ENCODE measurements at places on chromosomes 1 and 21. TPM values are rescaled to one million over a fixed set of nuclear protein-coding genes. Genes with fewer than 3 reads are reported as not detected.

- no peak overlapping the region for H3K4me3 ChIP-seq
- peaks cover 13% of the 10 kb centered on the region for H3K4me1 ChIP-seq
- peaks cover 16% of the 10 kb centered on the region for H3K36me3 ChIP-seq
Measured at GRCh38 chr1:156589546-156589945, 2.0 kb upstream of the NAXE start.

GRCh38 chr1:244830639-244831038 lies 4.8 kb upstream of the COX20 start:
- peaks cover 17% of the 10 kb centered on the region for H3K4me1 ChIP-seq
- no peak for DNase-seq
- H3K27me3 ChIP-seq = no peaks in the 10 kb centered on the region
- peaks cover 38% of the 10 kb centered on the region for H3K36me3 ChIP-seq
- H3K27ac ChIP-seq = peak overlapping the region; percentile 78

GRCh38 chr1:172512591-172512990 lies 20.4 kb upstream of the SUCO start:
- DNase-seq = no peak
- no peaks in the 10 kb centered on the region for H3K27me3 ChIP-seq
- no peak overlapping the region for H3K27ac ChIP-seq
- H3K4me1 ChIP-seq = no peaks in the 10 kb centered on the region
- no peak overlapping the region for H3K4me3 ChIP-seq

DNA sequence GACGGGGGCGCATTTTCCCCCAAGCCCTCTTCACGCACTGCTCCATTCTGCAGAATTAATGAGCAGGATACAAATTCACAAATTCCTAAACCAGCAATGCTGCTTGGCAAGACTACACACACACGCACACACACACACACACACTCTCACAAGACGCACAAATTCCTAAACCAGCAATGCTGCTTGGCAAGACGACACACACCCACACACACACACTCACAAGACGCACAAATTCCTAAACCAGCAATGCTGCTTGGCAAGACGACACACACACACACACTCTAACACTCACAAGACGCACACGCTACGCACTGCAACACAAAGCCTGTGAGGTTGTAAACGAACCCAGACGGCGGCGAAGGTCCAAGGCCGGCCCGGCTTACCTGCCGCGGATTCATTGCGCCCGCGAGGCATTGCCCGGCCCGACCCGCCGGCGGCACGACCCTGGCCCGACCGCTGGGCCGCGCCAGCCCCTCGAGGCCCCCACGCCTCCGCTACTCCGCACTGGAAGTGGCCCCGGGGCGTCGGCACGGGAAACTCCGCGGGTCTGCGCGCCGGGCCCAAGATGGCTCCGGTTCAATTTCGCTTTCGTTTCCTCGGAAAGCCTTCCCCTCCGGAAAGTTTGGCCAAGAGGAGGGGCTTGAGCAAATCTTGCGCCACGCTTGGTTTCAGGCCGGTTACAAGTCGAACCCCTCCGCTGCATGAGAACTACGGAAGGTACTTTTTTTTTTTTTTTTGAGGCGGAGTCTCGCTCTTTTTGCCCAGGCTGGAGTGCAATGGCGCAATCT lies at the start of gene ADAR:
TSS of gene ADAR (minus strand) at position 578 of the 788 bp plus-strand sequence. CDS start at position 398, 180 bp downstream.
- peak within 1 kb of the TSS; percentile 96 for H3K4me3 ChIP-seq
- no peaks in the 10 kb centered on the region for H3K27me3 ChIP-seq
- peak; percentile 99 for DNase-seq
- H3K36me3 ChIP-seq = peaks cover 26% of the 10 kb centered on the region
- H3K27ac ChIP-seq = peak within 1 kb of the TSS; percentile 92

OLFM3 gene
- not detected for total RNA-seq

NBPF10 gene
- total RNA-seq = 7.6 TPM

ADAMTSL4 gene
- total RNA-seq = 13.3 TPM

HSPA6 gene
- 0.52 TPM for total RNA-seq

ERG gene
- not detected for total RNA-seq
